D721Med (cell line): ENCODE measurements at places on chromosomes 4 and X.

DNA sequence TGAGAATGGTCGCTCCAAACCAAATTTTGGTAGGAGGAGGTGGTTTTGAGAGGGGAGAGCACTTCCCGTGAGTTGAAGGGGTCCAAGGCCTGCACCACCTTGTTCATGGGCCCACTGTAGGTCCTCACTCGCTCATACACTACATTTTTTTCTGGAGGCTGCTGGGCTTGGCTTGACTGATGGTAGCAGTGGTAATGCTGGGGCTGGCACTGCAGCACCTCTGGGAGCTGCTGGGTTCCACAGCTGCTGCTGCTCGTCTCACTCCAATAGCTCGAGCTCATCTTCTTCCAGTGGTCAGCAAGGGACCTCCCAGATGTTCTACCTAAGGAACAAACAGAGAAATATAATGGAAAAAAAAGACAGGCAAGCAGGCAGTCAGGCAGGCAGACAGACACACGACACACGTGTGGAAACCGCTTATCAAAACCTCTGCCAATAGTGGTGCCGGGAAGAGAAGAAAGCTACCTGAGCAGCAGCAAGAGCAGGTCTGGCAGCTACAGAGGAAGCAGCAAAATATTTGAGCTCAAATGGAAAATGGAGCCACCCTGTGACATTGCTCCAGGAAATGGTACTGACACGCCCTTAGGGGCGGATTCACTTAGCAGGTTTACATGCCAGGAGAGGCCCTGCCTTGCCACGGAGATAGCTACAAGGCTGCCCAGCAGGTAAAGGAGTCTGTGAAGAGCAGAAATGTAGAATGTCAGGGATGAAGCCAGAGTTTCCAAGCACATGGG lies at the start of gene POF1B:
Gene POF1B, minus strand, starts transcription at position 492 of the 734 bp plus-strand sequence. Its CDS starts 211 bp downstream, at position 281.
- DNase-seq = no peak

GRCh38 chr4:105345358-105345757 lies 128.5 kb downstream of the PPA2 start:
- DNase-seq = no peak

DNA sequence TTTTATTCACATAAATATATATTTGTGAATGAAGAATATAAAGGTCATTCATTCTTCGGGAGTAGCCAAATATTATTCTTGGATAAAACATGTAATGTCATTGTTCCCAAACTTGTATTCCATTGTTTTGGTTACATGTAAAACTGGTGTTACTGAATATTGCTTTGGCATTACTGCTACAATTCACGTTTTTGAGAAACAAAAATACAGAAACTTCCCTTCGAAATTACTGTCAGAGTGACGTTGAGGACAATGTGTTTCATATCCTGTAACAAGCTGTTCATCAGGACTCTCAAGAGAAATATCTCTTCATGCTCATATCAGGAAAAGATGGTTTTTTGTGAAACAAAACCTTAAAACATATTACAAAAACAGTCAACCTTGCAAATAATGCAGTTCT lies 258.9 kb upstream of the DDX53 start:
- no peak for DNase-seq

DNA sequence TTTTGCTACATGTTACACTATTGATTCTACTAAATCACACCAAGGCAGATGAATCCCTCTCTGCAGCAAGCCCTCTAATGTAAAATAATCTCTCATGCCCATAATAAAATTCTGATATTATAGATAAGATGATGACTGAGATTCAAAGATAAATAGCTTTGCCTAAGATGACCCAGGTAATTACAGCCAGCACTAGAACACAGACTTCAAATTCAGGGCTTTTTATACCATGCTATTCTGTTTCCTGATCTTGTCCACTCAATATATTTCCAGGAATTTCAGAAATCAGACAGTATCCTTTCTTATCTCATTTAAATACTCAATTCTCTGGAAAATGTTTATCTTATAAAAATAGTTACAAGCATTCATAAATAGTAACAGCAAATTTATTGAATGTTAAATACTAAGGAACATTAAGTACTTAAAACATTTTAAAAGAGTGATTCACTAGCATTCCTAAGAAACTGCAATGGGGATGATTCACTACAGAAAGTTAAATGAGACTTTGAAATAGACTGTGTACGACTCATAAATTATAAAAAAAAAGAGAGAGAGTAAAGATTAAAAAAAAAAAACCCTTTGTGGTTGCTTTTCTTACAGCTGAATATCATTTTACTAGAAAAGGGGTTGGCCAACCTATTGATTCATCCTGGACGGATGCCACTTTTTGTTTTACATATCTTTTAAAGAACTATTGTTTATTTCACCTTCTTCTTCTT lies 45.8 kb upstream of the IL21 start:
- DNase-seq = no peak

DNA sequence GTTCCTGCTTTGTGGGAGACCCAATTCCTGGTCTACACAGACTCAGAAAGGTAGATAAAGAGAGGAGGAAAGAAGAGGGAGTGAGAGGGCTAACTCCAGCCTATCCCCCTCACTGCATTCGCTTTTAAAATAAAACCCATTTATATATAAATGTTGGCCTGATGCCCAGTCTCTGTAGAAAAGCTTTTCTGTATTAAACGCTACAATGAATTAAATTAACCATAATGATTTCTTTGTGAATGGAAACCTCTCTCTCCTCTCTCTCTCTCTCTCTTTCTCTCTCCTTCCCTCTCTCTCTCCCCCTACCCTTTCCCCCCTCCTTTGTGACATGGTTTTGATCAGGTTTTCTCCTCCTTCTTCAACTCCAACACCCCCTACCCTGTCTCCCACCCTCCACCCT lies 34.8 kb downstream of the PJA1 start:
- DNase-seq = no peak

DNA sequence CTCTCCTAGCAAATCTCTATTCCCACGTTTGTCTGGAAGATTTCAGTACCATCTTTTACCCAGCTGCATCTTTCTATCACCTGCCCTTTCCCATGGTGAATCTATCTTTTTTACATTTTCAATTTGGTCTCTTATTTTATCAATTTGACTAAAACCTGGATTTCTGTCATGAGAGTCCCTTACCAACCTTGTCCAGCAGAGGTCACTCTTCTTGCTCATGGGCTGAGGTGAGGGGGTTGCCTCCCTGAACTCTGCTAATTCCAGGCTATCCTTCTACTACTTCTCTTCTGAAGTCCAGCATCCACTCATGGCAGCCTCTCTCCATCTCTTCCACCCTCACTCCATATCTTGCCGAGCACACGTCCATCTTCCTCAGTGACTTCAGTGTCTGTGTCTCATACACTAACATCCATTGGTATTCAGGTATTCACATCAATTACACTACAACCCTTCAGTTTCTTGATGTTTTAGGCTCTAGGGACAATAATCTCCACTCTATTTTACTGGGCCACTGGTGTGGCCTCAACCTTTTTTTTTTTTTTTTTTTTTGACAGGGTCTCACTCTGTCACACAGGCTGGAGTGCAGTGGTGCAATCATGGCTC lies 17.8 kb upstream of the ZNF827 start:
- DNase-seq = no peak

DNA sequence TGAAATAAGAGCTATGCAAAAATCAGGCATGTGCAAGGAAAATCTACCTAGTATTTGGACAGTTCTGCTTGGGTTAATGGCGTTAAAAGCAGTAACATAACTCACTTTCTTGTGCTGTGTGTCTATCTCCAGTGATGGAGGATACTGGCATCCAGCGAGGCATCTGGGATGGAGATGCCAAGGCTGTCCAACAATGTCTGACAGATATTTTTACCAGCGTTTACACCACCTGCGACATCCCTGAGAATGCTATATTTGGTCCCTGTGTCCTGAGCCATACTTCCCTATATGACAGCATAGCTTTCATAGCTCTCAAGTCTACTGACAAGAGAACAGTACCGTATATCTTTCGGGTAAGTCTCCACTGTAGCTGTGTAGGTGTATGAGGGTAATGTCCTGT lies 2.6 kb downstream of the PRDM8 start:
- DNase-seq = no peak

DNA sequence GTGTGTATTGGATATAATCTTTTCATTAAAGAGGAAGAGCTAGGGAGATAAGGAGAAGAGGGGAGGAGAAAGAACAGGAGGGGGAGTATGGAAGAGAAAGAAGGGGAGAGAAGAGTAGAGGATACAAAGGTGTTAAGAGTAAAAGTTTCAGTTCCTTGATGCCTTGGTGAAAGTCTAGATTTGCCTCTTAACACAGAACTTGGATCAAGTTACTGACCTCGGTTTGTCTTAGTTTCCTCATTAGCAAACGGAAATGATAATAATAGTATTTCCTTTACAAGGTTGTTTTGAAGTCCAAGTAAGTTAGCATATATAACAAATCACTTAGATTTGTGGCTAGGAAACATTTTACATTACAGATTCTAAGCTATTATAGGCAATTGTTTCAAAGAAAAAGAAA lies 287.1 kb downstream of the PPARGC1A start:
- no peak for DNase-seq

DNA sequence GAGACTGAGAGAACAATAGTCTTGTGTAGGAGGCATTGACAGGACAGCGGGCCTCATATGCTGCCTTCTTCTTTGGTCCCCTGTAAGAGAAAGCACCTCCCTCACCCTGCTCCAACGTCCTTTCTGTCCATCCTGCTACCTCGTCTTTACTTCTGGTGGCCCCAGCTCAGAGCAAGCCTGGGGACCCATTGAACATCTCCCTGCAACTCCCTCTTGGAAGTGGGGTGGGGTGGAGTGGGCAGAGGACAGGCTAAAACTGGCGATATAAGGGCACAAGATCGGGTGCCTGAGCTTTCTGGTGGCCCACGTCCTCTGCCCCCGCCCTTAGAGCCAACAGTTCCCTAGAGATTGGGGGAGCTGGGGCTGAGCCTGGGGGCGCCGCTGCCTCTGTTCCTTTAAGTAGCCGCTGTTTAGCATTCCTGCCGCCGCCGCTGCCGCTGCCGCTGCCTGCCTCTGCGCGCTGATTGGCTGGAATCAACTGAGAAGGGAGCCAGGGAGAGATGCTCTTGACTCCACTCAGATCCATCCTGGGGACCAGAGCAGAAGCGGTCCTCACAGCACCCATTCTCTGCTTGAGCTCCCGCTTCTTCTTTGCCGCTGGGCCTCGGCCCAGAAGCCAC lies at the start of gene DLG3:
Gene DLG3, plus strand, starts transcription at position 510 of the 620 bp plus-strand sequence. CDS start 367 bp downstream, outside the sequence.
- DNase-seq = peak; percentile 68

GRCh38 chrX:134258202-134258601 lies 21.2 kb downstream of the CCDC160 start:
- DNase-seq = no peak

DNA sequence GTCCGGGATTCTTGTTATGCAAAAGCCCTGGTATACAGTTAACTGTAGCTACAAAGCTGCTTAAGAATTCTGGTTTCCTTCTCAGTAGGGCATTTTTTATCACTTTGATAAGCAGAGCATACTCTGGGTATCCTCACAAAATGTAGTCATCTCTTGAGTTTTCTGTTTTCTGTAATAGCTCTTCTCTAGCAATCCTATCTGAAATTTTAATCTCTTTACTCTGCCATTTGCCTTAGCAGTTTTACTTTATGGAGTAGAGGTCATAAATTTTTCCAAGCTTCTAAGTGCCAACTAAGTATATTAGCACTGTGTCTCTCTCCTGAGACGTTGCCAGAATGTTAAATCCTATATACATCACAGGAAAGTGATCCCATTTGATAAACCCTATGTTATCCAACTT lies 28.0 kb upstream of the BANK1 start:
- DNase-seq = no peak

DNA sequence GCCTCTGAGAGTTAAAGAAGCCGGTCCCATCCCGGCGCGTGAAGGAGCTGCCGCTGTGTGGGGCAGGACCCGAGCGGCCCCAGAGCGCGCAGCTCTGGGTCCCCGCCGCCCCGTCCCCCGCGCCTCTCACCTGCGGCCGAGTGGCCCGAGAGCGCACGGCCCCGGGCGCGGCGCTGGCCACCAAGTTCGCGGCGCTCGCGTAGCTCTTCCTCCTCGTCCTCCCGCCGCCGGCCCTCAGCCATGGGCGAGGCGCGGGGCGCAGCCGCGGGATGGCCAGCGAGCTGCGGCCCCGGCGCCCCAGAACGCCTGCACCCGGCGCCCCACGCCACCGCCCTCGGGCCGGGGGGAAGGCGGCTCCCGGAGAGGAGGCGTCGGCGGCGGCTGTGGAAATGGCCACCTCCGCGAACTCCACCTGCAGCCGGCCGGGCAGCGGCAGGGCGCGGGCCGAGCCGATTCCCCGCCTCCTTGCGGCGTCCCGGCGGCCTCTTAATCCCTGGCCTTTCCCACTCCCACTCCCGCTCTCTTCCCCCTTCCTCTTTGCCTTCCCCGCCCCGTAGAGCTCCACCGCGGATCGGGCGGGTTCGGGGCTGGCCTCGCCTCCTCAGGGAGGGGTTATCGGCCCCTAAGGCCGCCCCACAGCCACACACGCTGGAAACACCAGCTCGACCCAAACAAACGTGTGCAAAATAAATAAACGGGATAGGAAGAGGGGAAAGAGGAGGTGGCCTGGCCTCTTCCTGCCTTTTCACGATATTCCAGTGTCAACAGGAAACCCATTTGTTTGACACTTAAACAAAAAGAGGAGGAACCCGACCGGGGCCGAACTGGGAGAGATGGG lies at the start of gene SH3D19:
Gene SH3D19, minus strand, starts transcription at position 495 of the 838 bp plus-strand sequence. Its CDS starts 253 bp downstream, at position 242.
- peak; percentile 61 for DNase-seq

DNA sequence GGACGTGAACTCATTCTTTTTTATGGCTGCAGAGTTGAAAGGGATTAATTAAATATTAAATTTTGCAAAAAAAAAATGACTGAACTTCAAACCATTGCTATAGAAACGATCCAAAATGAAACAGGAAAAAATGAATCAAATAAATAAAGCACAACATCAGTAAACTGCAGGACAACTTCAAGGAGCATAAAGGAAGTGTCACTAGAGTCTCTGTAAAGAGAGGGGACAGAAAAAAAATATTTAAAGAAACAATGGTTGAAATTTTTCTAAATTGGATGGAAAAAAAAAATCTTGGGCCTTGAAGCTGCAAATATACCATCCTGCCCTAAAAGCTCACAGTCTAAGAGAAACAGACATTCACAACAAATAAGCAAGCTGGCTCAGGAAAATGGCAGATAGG lies 339.3 kb upstream of the INTU start:
- DNase-seq = no peak

DNA sequence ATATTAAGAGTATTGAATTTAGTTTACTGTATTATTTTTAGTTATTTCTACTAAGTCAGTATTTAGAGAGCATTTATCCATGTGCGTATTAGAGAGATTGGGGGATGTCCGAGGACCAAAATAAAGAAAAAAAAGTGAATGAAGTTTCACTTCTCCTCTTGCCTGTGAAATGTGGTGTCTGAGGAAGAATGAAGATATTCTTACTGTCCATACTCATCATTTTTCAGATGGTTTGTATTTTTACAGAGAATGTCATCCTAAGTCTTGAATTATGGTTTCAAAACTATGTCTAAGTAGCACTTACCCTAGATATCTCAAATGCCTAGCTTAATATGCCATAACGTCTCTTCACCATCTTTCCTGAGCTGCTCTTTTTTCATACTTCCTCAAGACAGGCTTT lies 854.3 kb downstream of the C4orf33 start:
- no peak for DNase-seq
